Activated T-cell treated with anti-CD3 and anti-CD28 coated beads, Interleukin-2, amount 50 U/mL, for 48 hours (primary cell): ENCODE measurements at places on chromosomes 4 and X.

- DNase-seq, result no peak
Observed at GRCh38 chrX:112512509-112512908, 167.2 kb downstream of the LHFPL1 start.

GRCh38 chr4:168474660-168475320 lies 5.5 kb downstream of the DDX60L start:
- no peak for DNase-seq

GRCh38 chr4:17124767-17125166 lies 226.3 kb upstream of the LDB2 start:
- DNase-seq, result no peak

DNA sequence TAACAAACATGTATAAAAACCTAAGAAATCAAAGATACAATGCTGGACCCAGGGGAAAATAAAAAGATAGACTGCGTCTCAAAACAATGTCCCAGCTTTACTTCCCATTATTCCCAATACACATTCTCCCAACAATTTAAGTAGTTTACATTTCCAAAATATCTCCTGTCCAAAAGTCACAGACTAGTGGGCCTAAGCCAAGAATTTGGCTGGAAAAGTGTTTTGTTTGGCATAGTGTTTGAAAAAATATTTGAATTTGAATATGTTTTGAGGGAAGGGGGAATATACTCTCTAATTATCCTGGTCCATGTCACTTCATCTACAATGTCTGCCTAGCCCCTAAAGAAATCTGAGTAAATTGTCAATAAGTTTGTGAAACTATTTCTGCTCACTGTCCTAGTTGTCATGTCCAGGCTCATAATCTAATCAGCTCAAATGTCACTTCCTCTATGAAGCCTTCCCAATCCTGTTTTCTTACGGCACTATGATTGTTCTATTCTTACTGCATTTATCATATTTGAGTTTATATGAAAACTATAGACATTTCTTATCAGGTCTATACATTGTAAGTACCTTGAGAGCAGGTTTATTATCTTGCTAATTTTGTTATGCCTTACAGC lies 74.4 kb downstream of the SEC24D start:
- DNase-seq, result no peak

DNA sequence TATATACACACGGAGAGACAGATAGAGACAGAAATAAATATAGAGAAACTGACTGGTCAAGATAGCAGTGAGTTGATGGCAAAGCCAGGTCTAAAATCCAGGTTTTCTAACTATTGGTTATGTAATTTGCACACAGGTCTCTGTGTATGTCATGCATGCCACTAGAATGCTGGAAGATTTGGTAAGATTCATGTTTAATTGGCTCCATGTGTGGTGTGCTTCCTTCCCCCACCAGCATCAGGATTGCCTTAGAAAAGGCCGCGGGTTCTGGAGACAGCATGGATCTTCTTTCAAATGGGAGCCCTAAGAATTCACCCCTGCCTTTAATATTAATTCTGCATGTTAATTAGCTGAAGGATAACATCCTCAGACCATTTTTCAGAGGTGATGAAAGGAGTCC lies 31.3 kb downstream of the HAND2 start:
- DNase-seq, result no peak

- no peak for DNase-seq
Observed at GRCh38 chr4:114349543-114350175, 248.9 kb upstream of the UGT8 start.

GRCh38 chr4:105633241-105633640 lies 75.2 kb downstream of the INTS12 start:
- no peak for DNase-seq

GRCh38 chr4:25723409-25723808 lies 67.8 kb downstream of the SLC34A2 start:
- no peak for DNase-seq

- no peak for DNase-seq
Observed at GRCh38 chr4:152500800-152501434, 35.0 kb downstream of the FBXW7 start.

DNA sequence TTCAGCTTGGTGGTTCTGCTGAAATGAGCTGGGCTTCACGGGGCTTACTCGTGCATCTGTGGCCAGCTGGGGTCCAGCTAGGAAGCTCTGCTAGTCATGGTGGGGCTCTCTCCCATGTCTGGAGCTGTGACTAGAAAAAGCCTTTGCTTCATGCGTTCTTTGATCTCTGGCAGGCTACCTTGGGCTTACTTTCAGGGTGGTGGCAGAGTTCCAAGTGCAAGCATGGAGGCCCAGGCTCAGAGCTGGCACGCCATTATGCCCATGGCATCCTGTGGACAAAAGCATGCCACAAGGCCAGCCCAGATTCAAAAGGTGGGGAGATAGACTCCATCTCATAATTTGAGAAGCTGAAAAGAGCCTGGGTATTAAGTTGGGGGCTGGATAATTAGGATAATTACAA lies 55.4 kb upstream of the GBA3 start:
- no peak for DNase-seq

GRCh38 chr4:11049001-11049400 lies 364.4 kb upstream of the CLNK start:
- no peak for DNase-seq

DNA sequence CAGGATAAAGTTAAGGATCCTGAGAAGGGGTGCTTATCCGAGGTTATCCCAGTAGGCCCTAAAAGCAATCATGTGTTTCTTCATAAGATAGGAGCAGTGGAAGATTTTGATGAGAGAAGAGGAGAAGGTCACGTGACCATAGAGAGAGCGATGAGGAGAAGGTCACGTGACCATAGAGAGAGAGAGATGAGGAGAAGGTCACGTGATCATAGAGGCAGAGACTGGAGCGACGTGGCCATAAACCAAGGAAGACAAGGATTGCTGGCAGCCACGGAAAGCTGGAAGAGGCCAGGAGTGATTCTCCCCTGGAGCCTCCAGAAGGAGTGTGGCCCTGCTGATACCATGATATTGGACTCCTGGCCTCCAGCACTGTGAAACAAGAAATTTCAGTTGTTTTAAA lies 38.4 kb upstream of the ZNF518B start:
- DNase-seq, result no peak

DNA sequence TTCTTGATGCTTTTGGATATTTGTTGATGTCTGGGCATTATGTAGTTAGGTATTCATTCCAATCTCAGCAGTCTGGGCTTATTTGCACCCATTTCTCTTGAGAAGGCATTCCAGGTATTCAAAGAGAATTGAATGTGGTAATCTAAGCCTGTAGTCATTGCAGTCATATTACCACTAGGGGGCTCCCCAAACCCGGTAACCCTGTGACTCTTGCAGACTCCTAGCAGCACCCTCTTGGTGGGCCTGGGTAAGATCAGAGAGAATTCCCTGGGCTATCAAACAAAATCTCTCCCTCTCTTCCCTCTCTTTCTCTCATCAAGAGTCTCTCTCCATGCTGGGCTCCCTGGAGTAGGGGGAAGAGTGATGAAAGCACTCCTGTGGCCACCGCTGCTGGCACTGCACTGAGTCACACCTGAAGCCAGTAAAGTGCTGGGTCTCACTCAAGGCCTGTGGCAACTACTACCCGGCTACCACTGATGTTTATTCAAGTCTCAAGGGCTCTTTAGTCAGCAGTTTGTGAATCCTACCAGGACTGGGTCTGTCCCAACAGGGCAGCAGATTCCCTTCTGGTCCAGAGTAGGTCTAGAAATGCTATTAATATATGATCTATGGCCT lies 187.7 kb upstream of the NUDT10 start:
- peak; percentile 51 for DNase-seq

GRCh38 chrX:9874483-9874882 lies 88.3 kb downstream of the SHROOM2 start:
- DNase-seq, result no peak

DNA sequence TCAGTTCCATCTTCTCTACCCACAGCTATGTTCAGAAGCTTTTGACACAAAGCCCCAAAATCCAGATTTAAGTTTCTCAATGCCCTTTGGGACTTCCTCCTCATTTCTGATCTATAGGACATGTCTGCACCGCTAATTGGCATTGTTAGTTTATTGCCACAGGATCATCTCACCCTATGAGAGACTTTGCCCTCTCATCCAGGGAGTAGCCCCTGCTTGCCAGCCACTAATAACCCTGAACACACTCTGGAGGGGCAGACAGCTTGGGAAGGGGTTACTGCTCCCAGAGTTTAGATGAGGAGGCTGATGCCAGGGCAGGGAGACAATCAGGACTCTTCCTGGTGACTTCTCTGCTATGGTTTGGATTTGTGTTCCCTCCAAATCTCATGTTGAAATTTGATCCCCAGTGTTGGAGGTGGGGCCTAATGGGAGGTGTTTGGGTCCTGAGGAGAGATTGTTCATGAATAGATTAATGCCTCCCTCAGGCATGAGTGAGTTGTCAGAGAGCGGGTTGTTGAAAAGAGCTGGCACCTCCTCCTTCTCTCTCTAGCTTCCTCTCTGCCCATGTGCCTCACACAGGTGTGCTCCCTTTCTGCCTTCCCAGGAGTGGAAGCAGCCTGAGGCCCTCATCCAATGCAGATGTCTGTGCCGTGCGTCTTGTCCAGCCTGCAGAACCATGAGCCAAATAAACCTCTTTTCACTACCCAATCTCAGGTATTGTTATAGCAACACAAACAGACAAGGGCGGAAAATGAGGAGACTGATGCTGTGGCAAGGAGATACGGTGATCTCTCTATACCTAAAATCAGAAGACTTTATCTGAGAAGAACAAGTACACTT lies 3.6 kb upstream of the SCARB2 start:
- DNase-seq, result no peak

DNA sequence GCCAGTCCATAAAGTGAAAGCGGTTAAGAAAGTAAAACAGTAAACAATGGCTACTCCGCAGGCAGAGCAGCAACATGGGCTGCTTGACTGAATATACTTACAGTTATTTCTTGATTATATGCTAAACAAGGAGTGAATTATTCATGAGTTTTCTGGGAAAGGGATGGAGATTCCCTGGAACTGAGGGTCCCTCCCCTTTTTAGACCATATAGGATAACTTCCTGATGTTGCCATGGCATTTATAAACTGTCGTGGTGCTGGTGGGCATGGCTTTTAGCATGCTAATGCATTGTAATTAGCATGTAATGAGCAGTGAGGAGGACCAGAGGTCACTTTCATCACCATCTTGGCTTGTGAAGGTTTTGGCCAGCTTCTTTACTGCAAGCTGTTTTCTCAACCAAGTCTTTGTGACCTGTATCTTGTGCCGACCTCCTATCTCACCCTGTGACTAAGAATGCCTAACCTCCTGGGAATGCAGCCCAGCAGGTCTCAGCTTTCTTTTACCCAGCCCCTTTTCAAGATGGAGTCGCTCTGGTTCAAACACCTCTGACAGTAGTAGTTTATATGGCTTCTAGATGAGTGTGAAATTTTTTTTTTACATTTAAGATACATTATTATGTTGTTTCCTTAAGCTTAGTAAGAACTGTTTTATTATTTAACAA lies 514.8 kb upstream of the TENM3 start:
- DNase-seq, result no peak

GRCh38 chr4:102430461-102430910 lies 70.7 kb upstream of the NFKB1 start:
- DNase-seq, result no peak

- DNase-seq, result no peak
Observed at GRCh38 chrX:136541294-136541693, 9.3 kb downstream of the VGLL1 start.

DNA sequence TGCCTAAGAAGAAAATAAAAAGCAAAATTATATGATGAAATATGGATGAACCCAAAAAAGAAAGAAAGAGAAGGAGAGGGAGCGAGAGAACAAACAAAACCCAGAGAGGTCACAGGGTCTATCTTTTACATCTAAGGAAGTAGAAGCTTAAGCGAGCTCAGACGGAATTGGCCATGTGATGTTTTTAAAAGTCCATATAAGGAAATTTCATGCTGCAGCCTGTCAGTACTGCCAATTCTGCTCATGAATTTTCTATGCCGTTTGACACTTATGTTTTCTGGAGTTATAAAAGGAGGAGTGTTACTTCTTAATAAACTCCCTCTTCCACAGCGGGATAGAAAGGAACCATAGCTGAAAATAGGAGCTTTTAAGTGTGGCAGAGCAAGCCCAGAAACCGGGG lies 32.9 kb upstream of the DCX start:
- no peak for DNase-seq

GRCh38 chrX:39996536-39996935 lies 101.2 kb downstream of the BCOR start:
- DNase-seq, result no peak

GRCh38 chrX:96729053-96729452 lies 44.4 kb downstream of the DIAPH2 start:
- DNase-seq, result no peak

- no peak for DNase-seq
Observed at GRCh38 chr4:665751-666435, 8.2 kb downstream of the ATP5ME start.

- no peak for DNase-seq
Observed at GRCh38 chr4:7087036-7087435, 19.2 kb upstream of the GRPEL1 start.

- no peak for DNase-seq
Observed at GRCh38 chr4:16129336-16129735, 45.5 kb upstream of the PROM1 start.

GRCh38 chr4:165519591-165519990 lies 140.8 kb downstream of the CPE start:
- no peak for DNase-seq

DNA sequence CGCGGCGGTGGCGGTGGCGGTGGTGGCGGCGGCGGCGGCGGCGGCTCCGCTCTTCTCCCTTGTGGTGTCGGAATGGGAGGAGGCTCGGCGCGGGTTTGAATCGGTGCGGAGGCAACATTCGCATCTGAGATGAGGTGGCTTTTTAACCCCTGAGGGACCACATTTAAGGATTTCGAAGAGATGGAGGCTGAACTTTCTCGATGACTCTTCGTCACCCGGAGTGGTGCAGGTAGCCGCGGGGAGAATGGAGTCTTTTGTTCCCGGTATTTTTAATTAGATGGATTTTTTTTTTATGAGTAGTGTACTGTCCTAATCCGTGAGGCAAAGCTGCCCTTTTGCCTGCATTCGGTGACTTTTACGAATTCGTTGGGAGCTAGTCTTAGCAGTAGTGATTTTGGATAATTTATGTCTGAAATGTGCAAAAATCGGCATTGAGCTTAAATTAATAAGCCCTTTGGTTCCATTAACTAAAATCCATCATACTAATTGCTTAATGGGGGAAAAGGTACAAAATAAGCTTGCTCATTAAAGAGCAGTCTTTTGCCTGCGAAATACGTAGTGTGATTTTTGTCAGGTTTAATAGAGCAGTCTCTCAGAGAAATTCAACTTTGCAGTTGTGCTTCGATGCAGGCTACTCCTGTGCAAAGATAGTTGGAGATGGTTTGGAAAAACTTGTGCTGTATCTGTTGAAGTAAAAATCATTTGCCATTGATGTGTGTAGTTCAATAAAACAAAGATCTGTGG lies 206.2 kb downstream of the TENM3 start:
- DNase-seq, result no peak

- no peak for DNase-seq
Observed at GRCh38 chrX:154056770-154057241, 37.1 kb upstream of the IRAK1 start.

DNA sequence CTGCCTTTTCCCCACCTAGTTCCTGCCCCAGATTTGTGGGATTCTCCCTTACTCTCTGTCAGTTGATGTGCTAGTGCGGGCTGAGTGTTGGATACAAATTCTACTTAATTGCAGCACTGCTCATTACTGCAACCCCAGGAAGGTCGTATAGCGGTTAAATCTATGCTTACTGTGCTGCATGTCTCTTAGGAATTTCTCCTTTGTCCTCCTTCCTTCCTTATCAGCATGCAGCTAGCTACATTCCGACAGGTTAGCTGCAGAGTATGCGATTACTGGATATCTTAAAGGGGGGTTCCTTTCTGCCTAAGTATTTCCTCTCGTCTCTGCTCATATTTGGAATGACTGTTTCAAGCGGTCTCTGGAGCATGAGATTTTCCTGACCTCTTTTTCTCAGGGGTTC lies 662.8 kb downstream of the TLL1 start:
- DNase-seq, result no peak
